WTC11 (cell line): ENCODE measurements at places on chromosomes 1 and 21. TPM values are rescaled to one million over a fixed set of nuclear protein-coding genes. Genes with fewer than 3 reads are reported as not detected.

DNA sequence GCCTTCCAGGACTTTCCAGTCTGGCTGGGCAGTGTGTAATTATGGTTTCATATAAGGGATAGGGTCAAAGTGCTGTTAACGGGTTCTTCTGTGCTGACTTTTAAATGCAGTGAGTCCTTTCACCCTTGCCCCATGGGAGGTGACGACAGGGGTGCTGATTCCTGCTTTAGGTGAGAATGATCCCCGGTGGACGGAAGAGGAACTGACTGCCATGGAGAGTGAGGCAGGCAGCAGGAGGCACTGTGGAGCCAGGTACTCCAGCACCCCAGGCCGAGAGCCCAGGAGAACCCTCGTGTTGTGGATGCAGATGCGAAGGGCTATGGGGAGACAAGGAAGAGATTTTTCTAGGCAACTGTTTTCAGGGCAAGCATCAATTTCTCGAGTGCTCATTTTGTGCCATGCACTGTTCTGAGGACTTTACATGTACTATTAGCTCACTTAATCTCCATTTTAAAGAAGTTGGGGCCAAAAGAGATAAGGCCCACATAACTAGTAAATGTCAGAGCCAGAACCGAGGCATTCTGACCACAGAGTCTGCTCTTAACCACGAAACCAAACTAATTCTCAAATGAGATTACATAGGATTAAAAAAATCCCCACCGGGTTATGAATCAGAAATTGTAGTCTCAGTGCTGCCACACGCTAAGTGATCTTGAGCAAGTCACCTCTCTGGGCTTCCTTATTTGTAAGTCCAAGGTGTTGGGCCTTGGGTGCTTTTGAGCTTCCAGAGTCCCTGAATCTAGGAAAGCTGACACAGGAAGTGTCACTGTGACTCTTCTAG, 28.2 kb downstream of the STPG1 start:
- DNase-seq: peak; percentile 75
- H3K27me3 ChIP-seq: no peaks in the 10 kb centered on the region; the same call in 1 of the 2 replicates
- H3K36me3 ChIP-seq: peaks cover 2% of the 10 kb centered on the region; the same call in 1 of the 2 replicates
- no peaks in the 10 kb centered on the region for H3K4me1 ChIP-seq
- H3K27ac ChIP-seq: no peak overlapping the region
- no peak overlapping the region for H3K4me3 ChIP-seq

GRCh38 chr1:13733711-13734110, 33.7 kb downstream of the PRDM2 start:
- no peaks in the 10 kb centered on the region for H3K27me3 ChIP-seq
- no peaks in the 10 kb centered on the region for H3K36me3 ChIP-seq
- H3K4me1 ChIP-seq: peaks cover 4% of the 10 kb centered on the region; the same call in 1 of the 2 replicates
- DNase-seq: no peak

DNA sequence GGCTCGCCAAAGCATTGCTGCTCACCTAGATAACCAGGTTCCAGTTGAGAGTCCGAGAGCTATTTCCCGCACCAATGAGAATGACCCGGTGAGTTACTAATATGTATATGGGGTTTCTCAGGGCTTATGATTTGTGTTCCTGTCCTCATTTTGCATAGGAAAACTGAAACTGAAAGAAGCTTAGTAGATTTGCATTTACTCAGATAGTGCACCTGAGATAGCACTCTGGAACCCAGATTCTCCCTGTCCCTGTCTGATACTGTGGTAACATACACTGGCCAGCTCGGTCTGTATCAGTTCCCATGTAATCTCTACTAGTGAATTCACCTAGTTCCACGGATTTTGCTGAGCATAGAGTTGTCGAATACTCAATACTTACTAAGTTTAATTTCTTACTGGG, 28.1 kb downstream of the DAP3 start:
- peaks cover 54% of the 10 kb centered on the region for H3K36me3 ChIP-seq
- no peaks in the 10 kb centered on the region; the same call in 1 of the 2 replicates for H3K27me3 ChIP-seq
- DNase-seq: no peak

GRCh38 chr1:110170766-110171733, 20.8 kb downstream of the SLC6A17 start:
- H3K4me3 ChIP-seq: no peak overlapping the region
- H3K27ac ChIP-seq: no peak overlapping the region
- no peaks in the 10 kb centered on the region; the same call in 1 of the 2 replicates for H3K27me3 ChIP-seq

DNA sequence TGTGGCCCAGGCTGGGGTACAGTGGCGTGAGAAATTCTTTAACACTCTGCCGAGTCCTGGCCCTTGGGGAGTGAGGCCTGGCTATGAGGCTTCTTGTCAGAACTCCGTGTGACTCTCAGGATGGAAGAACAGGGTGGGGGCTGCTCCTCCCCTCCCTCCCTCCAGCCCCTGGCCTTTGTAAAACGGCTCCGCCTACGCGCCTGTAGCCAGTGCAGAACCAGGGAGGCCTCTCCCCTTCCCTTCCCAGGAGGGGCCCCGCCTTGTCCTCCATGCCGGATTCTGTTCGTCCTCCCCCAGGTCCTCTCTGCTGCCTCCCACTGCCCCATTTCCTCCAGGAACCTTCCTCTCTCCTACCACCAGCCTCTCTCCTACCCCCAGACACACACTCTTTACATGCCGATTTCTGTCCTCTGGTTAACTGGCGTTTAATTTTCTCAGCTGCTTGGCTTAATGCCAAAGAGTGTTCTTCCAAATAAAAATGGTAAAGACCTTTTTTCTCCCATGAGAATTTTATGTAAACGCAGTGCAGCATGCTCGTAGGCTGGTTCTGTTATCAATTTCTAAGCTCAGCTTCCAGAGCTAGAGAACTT, 21.0 kb downstream of the PDE9A start:
- H3K27me3 ChIP-seq: no peaks in the 10 kb centered on the region; the same call in 1 of the 2 replicates
- peaks cover 14% of the 10 kb centered on the region for H3K36me3 ChIP-seq
- H3K4me3 ChIP-seq: no peak overlapping the region; the same call in 1 of the 2 replicates

DNA sequence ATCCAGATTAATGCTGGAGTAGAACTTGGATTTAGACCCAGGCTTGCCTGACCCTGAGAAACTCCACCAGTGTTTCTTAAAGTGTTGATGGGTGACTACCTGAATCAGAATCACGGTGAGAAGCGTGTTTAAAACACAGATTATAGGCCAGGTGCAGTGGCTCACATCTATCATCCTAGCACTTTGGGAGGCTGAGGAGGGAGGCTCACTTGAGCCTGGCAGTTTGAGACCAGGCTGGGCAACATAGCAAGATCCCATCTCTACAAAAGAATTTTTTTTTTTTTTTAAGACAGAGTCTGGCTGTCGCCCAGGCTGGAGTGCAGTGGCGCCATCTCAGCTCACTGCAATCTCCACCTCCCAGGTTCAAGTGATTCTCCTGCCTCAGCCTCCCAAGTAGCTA, 56.3 kb upstream of the TENT5B start:
- H3K4me3 ChIP-seq: no peak overlapping the region
- no peak for DNase-seq
- H3K27ac ChIP-seq: no peak overlapping the region
- no peaks in the 10 kb centered on the region; the same call in none of the 2 replicates for H3K36me3 ChIP-seq
- no peaks in the 10 kb centered on the region for H3K27me3 ChIP-seq
- peaks cover 15% of the 10 kb centered on the region for H3K4me1 ChIP-seq

DNA sequence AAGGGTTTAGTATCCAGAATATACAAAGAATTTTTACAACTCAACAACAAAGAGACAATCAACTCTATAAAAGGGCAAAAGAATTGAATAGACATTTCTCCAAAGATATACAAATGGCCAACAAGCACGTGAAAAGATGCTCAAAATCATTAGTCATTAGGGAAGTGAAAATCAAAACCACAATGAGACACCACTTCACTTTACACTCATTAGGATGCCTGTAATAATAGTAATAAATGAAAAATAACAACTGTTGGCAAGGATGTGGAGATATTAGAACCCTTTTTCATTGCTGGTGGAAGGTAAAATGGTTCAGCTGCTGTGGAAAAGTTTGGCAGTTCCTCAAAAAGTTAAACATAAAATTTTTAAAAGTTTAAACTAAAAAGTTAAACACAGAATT, 7.0 kb upstream of the ABCD3 start:
- no peak overlapping the region for H3K27ac ChIP-seq
- no peak overlapping the region for H3K4me3 ChIP-seq
- H3K27me3 ChIP-seq: no peaks in the 10 kb centered on the region; the same call in 1 of the 2 replicates

DNA sequence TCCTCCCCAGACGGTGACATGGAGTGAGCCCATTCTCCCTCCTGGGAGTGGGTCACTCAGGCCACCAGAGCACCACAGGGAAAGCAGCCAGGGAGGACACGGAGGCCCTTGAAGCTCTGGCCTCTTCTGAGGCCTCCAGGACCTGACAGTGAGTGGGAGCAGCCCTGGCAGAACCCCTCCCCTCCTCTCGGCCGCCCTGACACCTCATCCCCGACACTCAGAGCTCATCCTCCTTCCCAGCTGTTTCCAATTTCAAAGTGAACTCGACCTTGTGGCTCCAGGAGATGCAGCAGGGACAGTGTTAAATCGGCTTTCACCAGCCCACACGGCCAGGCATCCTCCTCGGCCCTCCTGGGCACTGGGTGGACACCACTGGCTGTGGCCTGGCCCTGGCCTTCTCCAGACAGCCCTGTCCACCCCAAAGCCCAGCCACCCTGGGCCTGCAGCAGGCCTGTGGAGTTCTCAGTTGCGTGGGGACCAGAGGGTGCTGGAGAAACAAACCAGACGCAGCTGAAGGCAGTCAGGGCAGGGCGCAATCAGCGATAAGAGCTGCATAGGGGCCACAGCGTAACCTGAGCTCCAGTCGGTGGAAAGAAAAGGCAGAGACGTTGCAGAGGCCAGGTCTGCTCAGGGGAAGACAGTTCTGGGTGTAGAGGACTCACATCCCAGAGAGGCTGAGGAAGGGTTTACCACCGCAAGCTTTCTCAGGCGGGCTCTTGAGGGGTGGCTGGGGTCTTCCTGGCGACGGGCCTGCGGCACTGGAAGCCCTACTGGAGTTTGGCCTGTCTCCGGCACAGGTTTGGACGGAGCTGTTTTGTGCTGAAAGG, 27.1 kb downstream of the FTCD start:
- DNase-seq: no peak
- no peaks in the 10 kb centered on the region for H3K4me1 ChIP-seq
- H3K27me3 ChIP-seq: no peaks in the 10 kb centered on the region; the same call in 1 of the 2 replicates
- peak overlapping the region; percentile 68; the same call in 1 of the 2 replicates for H3K27ac ChIP-seq

- H3K27me3 ChIP-seq: peaks cover 86% of the 10 kb centered on the region
- no peak for DNase-seq
- H3K4me3 ChIP-seq: no peak overlapping the region
- H3K4me1 ChIP-seq: peaks cover 16% of the 10 kb centered on the region
These were observed 4.6 kb upstream of the BTG2 start for GRCh38 chr1:203300441-203301330.

DNA sequence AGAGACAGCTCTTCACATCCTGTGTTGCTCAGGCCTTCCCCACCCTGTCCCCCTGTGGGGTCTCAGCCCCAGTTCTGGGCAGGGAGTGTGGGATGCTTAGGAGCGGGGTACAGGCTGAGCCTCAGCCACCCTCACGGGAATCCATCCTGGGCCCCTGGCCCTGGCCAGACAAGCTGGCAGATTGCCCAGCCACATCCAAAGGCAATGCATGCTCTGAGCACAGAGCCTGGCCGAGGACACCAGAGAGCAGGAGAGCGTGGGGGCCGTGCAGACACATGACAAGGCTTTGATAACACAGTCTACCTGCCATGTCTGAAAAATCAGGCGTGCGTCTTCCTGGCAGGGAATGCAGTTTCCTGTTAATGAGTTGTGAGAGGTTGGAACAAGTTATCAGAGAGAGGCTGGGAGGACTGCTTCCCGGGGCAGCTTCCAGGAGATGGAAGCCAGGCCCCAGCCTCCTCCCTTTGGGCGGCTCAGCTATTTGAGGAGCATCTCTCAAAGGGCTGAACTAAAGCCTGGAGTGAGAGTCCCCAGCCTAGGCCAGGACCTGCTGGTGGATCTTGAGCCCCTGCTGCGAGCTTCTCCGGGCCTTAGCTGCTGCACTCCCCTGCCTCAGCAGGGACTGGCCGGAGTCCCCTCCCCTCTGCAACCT, 72.2 kb upstream of the SELENON start:
- DNase-seq: peak; percentile 36
- H3K27me3 ChIP-seq: no peaks in the 10 kb centered on the region
- no peaks in the 10 kb centered on the region for H3K36me3 ChIP-seq

- no peak overlapping the region for H3K27ac ChIP-seq
- no peaks in the 10 kb centered on the region for H3K36me3 ChIP-seq
- no peak for DNase-seq
- no peak overlapping the region for H3K4me3 ChIP-seq
- no peaks in the 10 kb centered on the region for H3K4me1 ChIP-seq
- H3K27me3 ChIP-seq: no peaks in the 10 kb centered on the region
These were observed 386.9 kb upstream of the PROX1 start for GRCh38 chr1:213600879-213601278.

DNA sequence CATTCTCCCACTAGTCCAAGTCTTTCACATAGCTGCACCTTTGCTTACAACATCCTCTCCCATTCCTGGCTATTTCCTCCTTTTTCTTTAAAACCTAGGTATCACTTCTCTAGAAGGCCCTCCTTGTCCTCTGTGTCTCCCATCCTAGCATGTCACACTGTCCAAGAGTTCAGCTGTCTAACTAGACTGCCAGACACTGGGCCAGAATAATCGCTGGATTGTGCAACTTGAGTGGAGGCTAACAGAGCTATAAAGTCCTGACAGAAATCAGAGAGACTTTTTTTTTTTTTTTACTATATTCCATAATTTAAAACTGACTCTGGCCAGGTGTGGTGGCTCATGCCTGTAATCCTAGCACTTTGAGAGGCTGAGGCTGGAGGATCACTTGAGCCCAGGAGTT, 4.2 kb upstream of the ANGPTL7 start:
- no peak overlapping the region for H3K4me3 ChIP-seq
- no peaks in the 10 kb centered on the region for H3K4me1 ChIP-seq
- peaks cover 4% of the 10 kb centered on the region for H3K36me3 ChIP-seq
- no peak overlapping the region for H3K27ac ChIP-seq
- H3K27me3 ChIP-seq: no peaks in the 10 kb centered on the region

GRCh38 chr1:104121271-104121670, 371.6 kb downstream of the AMY1C start:
- no peak overlapping the region for H3K27ac ChIP-seq
- no peak overlapping the region for H3K4me3 ChIP-seq
- H3K27me3 ChIP-seq: no peaks in the 10 kb centered on the region
- no peaks in the 10 kb centered on the region for H3K36me3 ChIP-seq
- DNase-seq: no peak
- H3K4me1 ChIP-seq: peaks cover 5% of the 10 kb centered on the region

Gene RGS7
- total RNA-seq: 1.1 to 1.5 TPM (median 1.2 TPM) in 3 replicates

Gene FMO1
- 0.30 TPM in 1 of 3 replicates, not detected in the others for total RNA-seq

Gene PRAMEF5
- total RNA-seq: not detected in 3 replicates

Gene ANKRD45
- total RNA-seq: 1.1 to 2.2 TPM (median 1.3 TPM) in 3 replicates

Gene OLIG2
- total RNA-seq: 0.60 to 0.79 TPM (median 0.71 TPM) in 3 replicates

Gene EPHA10
- 1.3 to 1.5 TPM (median 1.3 TPM) in 3 replicates for total RNA-seq

Gene PACC1
- 15.0 to 19.5 TPM (median 15.7 TPM) in 3 replicates for total RNA-seq

Gene FABP3
- 18.0 to 25.0 TPM (median 19.0 TPM) in 3 replicates for total RNA-seq

Gene PLPPR5
- total RNA-seq: 1.6 to 2.2 TPM (median 2.0 TPM) in 3 replicates
